ENCODE measurements at places on chromosomes 13 and 19.

- no peak for DNase-seq
These were observed 11.9 kb upstream of the SULT2B1 start for GRCh38 chr19:48540110-48540509.

- no peak for DNase-seq
These were observed 165.2 kb downstream of the DCLK1 start for GRCh38 chr13:35966024-35966423.

DNA sequence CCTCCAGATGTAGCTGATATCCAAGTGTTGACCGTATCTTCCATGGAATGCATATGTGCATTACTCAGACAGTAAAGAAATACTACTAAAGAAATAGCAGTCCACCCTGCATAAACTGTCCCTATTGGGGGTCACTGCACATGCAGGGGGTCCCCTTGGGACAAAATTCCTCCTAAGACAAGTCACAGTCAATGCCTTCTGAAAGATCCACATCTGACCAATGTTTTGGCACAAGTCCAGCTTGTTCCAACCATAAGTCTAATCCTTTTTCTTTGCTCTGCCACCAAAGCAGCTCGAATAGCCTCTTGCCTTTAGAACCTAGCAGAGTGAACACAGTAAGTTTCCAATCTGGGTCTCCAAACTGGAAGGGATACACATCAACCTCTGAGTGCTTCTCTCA, 87.9 kb downstream of the DIAPH3 start:
- no peak for DNase-seq

- DNase-seq, result no peak
These were observed 841 bp upstream of the ZNF223 start for GRCh38 chr19:44050740-44051649.

- DNase-seq, result no peak
These were observed 95.2 kb downstream of the GGACT start for GRCh38 chr13:100493418-100493817.

DNA sequence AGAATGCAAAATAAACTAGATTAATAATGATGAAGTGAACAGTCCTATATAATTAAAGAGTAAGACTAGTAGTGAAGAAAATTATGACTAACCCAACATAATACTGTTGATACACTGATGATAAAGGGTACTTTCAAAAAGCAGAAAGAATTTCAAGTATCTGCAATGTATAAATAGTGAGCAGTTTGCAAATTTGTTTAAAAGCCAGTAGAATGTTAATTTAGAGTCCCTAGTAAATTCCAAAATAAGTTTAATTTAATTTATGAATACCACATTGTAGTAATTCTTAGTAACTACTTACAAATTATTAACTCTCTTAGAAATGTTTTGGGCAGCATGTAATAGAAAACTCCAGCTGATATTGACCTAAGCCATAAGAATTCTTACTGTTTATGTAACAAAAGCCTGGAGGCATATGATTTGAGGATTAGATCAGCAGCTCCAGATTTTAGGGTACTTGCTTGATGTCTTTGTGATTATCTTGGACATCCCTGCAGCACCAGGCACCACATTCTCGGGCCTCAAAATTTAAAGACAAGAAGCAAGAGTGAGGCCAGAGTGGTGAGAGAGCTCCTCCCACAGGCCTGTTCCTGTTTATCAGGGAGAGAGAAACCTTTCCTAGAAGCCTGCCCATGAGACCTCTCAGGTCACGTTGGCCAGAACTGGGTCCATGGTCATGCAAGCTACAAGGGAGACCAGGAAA, 67.6 kb upstream of the TDRD3 start:
- no peak for DNase-seq

Measured in activated CD8-positive, alpha-beta memory T cell treated with anti-CD3 and anti-CD28 coated beads, Interleukin-2, amount 50 U/mL, for 48 hours (primary cell).